ENCODE measurements at places on chromosomes 7 and 10. TPM values are rescaled to one million over a fixed set of nuclear protein-coding genes. Genes with fewer than 3 reads are reported as not detected.

DNA sequence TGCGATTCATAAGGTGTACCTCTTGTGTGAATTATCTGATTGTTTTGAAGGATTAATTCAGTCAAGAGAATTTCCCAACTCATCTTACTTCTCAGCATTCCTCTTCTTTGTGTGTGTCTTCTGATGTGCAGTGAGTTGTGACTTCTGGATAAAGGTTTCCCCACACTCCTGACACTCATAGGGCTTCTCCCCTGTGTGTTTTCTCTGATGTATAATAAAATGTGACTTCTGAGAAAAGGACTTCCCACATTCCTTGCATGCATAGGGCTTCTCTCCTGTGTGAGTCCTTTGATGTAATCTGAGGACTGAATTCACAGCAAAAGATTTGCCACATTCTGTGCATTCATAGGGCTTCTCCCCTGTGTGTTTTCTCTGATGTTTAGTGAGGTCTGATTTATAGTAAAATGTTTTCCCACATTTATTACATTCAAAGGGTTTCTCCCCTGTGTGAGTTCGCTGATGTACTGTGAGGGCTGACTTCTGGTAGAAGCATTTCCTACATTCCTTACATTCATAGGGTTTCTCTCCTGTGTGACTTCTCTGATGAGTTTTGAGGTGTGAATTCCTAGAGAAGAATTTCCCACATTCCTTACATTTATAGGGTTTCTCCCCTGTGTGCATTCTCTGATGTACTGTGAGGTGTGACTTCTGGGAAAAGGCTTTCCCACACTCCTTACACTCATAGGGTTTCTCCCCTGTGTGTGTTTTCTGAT is 24.2 kb downstream of the ZNF25 start:
- DNase-seq, result no peak

DNA sequence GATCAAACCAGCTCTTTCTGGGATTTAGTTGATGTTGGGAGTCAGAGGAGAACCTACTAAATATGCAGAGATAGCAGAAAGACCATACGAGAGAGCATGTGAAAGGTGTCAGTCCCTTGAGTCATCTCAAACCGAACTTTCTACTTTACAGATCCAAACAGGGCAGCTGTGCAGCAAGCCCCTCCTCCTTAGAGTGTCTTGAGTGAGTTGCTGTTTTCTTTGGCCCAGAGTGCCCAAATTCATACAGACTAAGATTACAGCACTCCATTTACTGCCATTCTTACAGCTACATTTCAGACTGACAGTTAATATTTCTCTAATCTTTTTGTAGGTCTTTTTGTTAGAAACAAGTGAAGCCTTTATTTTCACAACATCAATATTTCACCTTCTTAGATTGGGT is 53.4 kb downstream of the NRCAM start:
- DNase-seq, result no peak

DNA sequence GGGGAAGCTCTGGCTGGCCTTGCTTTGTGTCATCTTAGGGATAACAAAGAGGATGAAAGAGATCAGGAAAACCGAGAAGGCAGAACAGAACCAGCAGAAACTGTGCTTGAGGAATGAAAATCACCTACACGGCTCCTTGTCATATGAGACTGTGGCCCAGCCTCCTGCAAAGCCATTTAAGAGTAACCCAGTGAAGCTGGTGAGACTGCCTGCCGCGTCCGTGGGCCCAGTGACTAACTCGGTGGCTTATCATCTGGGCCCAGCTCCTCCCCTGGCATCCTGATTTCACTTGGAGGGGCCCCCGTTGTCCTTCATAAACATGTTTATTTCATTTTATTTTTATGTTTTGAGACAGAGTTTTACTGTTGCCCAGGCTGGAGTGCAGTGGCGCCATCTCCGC is 30.7 kb downstream of the HTRA1 start:
- DNase-seq, result no peak

DNA sequence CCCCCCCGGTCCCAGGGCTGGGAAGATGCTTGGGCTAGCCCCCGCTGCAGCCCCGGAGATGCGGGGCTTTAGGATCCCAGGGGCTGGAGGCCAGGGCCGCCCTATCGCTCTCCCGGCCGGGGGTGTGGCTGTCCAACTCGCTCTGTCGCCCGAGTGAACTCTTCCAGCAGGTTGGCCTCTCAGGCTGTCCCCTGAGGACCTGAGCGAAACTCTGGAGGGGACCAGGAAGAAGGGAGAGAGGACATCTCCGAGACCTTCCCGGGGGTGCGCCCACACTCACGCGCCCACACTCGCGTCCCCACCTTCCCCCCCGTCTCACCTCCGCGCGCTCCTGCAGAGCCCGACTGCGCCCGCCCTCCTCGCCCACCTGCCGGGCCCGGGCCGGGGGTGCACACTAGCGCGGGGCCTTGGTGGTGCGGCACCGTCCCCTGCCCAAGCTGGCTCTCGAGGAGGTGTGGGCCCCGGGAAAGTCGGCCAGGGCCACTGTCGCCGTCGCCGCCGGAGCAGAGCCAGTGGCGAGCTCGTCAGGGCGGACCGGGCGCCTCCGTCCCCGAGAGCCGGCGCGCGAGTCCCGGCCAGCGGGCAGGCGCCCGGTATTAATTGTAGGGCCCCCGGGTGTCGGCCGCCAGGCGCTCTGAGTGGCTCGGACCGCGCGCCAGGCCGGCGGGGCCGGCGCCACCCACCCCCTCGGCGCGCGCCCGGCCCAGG is 101.7 kb upstream of the SVIL start:
- DNase-seq, result peak; percentile 37

DNA sequence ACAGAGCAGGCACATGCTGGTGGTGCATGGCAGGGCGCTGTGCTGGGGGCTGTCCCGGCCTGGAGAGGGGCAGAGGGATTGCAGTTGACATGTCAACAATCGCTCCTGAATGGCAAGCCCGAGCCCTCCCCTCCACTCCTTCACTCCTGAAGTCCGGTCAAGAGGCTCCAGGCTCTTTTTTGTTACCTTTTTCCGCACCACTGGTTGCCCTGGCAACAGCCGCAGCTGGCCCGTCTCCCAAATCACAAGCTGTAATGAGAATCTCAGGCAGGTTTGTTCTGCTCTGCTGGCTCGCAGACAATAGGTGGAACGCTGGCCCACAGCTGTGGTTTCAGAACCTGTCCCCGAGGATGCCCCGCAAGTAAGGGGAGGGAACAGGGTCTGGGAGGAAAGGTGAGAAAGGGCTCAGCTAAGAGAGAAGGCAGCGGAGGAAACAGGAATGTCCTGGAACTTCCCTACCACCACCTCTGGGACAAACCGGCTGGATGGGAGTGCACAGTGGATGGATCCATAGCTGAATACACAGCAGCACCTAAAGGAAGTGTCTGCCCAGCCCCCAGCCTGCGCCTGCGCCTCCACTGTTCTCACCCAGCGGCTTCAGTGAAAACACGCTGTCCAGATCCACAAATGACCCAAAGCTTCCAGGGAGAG is 58.9 kb downstream of the CALML3 start:
- no peak for DNase-seq

DNA sequence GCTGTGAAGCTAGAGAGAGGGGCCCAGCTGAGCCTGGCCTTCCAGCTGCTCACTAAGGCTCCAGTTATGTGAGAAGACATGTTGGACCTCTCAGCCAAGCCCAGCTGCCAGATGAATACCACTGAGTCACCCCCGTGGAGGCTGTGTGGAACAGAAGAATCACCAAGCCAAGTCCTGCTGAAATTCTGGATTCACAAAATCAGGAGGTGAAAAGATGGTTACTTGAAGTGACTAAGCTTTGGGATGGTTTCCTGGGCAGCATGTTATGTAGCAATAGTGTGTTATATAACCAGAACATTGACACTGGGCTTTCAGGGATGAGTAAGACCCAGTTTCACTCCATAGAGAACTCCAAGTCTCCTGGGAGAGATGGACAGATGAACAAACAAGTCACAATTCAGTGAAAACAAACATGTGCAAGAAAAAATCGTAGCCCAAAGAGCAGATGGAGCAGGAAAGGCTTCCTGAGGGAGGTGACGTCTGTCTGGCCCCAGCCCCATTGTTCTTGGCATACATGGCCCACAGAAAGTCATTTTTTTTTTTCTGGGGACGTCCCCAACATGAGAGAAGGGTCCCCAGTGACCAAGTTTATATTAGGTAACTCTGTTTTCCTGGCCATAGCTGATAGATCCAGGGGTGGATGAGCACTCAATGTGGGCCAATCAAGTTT is 64.1 kb upstream of the PDZD8 start:
- no peak for DNase-seq

- DNase-seq, result peak; percentile 56
Observed at GRCh38 chr7:152435384-152436110, at the start of gene KMT2C. Gene KMT2C, minus strand, starts transcription at chr7:152436003. Its CDS starts 217 bp downstream, at chr7:152435786.

DNA sequence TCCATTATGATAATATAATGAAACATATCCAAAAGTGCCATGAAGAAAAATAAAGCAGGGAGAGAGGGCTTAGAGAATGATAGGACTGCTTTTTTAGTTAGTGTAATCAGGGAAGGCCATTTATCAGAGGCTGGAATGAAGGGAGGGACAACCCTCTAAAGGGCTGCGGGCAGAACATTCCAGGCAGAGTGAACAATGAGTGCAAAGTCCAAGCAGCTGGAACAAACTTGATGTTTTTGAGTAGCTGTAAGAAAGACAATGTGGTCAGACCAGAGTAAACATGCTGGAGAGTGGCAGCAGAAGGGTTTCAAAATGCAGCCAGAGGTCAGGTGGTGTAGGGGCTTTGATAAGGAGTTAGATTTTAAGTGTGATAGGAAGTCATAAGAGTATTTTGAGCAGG is 65.6 kb upstream of the CCDC6 start:
- DNase-seq, result no peak

BICC1 gene
- 2.2 TPM for total RNA-seq

NKX2-3 gene
- total RNA-seq, result not detected

CCL24 gene
- not detected for total RNA-seq

GARIN1A gene
- 2.2 TPM for total RNA-seq

Data from A673 (cell line).